ENCODE measurements at places on chromosomes 1 and 21.

DNA sequence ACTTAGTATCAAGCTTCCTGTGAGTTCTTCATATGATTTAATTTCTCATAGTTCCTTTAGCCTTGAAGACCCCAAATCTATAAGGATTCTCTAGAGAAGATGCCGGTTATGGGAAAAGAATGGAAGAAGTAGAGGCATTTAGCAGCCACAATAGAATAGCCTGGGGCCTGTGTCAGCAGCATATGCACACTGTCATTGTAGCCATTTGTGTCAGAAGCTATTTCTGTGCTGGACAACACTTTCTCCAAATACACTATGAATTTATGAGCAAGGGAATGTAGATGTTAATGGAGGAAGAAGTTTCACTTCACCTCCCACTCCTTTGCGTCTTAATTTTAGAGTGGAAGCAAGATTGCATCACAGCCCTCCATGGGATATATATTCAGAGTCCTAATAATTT is 17.4 kb downstream of the JAM2 start:
- no peak for DNase-seq

GRCh38 chr1:40107290-40107959 is 10.4 kb upstream of the PPT1 start:
- DNase-seq = no peak

DNA sequence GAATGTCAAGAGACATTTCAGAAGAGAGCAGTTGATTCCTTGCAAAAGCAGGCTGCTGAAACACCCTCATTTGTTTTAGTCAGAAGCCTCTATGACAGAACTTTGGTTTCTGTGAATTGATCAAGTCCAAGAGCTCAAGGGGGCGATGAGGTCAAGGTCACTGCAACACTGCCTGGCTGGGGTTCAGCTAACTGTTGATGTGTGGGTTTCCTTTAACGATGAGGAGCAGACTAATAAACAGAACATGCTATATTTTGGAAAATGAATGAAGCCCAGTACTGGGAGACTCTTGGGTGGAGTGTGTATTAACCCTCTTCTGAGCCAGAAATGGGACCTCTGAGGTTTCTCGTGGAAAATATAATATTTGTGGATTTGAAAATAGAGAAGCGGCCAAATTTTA is 109.3 kb downstream of the ZC3H11B start:
- no peak for DNase-seq

DNA sequence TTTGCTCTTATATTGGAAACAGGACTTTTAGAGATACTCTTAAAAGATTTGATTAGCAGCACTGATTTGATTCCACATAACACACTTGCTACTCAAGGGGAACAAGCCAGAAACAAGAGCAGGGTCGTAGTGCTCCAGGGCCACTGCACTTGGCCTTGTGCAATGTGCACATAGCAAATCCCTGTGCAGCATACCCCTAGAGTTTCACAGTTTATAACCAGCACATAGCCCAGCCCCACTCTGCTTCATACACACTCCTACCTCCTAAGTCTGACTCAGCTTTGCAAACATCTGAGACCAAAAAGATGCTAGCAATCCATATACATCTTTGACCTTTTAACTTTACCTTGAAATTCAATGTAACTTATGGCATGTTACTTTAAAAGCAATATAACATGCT is 157.6 kb downstream of the VAV3 start:
- DNase-seq = no peak

- peak; percentile 45 for DNase-seq
These were observed at the start of gene TRAF5 for GRCh38 chr1:211326528-211327345. Gene TRAF5 (plus strand): TSS chr1:211326833. CDS start chr1:211353240, 26,407 bp downstream.

GRCh38 chr1:61659061-61659460 is 65.9 kb downstream of the TM2D1 start:
- DNase-seq = no peak

DNA sequence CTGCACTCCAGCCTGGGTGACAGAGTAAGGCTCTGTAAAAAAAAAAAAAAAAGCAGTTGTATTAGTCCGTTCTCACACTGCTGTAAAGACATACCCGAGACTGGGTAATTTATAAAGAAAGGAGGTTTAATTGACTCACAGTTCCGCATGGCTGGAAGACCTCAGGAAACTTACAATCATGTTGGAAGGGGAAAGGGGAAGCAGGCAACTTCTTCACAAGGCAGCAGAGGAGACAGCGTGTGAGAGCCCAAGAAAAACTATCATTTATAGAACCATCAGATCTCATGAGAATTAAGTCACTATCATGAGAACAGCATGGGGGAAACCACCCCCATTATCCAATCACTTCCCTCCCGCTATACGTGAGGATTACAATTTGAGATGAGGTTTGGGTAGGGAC is 151.7 kb upstream of the NR5A2 start:
- DNase-seq = no peak
